Suprapubic skin (tissue), 4 donors: ENCODE measurements at places on chromosomes 7 and 10.
A peak's percentile ranks its signal among the peaks of the same experiment; 100 is the strongest.

DNA sequence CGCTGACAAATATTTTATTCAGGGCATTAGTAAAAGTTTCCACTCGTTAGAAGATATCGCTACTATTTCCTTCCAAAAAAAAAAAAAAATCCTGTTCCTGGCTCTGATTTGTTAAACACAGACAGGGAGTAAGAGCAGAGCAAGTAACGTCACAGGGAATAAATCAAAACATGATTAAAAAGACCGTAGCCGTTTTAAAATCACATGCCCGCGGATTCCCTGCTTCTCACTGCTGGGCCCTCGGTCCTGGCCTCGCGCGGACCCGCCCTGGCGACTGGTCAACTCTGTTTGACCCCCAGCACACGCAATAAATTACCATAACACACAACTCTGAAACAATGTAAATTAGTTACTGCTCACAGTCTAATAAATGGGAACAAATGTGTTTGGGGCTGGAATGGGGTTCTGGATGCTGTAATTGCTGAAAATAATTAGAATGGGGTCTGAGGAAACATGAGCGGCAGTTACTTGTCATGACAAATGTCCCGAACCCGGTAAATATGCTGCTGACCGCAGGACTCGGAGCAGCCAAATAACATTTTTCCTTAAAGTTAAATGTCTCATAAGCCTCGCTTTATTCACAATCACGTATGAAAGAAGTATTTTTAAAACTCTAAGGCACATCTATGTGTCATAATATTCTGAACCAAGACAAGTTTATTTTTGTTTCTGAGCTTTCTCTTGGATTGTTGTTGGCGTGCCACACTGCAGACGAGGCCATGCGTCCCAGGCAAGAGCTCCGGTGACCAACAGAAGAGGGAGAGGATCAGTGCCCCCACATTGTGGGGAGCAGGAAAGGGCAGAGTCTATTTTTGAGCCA, 17.9 kb downstream of the EBF3 start:
- peaks cover 4% of the 10 kb centered on the region for H3K27me3 ChIP-seq
- no peak overlapping the region for H3K4me3 ChIP-seq
- H3K36me3 ChIP-seq = no peaks in the 10 kb centered on the region

DNA sequence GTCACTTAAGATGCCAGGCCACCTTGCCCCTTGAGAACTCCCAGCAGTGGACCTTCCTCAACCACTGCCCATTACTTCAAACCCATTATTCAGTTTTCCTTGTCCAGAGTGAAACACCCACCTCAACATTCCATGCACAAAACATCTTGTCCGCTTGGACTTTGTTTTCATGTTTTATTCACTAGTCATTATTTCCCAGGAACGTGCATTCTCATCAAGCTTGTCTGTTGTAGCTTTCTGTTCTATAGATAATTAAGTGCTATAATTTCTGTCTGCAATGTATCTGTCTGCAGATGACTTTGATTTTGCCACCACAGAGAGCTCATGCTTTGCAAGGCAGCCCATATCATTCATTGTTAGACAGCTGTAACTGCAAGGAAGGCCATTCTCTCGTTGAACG, 117.4 kb downstream of the RAB18 start:
- no peak overlapping the region for H3K4me3 ChIP-seq
- H3K27ac ChIP-seq = peak overlapping the region; percentile 58
- H3K4me1 ChIP-seq = peaks cover 34% of the 10 kb centered on the region

DNA sequence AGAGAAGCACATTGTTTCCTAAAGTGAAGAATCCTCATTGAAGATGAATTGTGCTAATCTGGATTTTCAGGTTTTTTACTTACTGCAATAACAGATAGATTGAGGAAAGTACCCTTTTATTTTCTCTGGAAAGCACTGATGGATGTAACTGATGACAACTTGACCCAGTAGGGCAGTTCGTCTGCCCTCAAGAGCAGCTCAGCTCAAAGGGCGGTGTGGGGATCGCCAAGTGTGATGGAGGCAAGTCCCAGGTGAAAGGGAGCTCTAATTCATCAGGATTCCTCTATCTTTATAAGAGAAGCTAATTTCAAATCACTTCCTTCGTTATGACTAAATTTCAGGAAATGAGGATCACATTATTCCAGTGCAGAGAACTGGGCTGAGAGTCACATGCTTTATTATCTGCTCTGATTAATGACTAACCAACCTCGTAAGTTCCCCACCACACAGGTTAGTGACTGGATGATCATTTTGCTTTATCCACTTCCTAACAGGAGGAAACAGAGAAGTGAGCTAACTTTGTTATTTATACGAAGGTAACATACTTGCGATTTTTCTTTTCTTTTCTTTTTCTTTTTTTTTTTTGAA, 98.8 kb downstream of the PFKFB3 start:
- H3K4me3 ChIP-seq = no peak overlapping the region
- peaks cover 36% of the 10 kb centered on the region for H3K4me1 ChIP-seq
- H3K27ac ChIP-seq = no peak overlapping the region
- no peaks in the 10 kb centered on the region for H3K36me3 ChIP-seq
- DNase-seq = no peak

DNA sequence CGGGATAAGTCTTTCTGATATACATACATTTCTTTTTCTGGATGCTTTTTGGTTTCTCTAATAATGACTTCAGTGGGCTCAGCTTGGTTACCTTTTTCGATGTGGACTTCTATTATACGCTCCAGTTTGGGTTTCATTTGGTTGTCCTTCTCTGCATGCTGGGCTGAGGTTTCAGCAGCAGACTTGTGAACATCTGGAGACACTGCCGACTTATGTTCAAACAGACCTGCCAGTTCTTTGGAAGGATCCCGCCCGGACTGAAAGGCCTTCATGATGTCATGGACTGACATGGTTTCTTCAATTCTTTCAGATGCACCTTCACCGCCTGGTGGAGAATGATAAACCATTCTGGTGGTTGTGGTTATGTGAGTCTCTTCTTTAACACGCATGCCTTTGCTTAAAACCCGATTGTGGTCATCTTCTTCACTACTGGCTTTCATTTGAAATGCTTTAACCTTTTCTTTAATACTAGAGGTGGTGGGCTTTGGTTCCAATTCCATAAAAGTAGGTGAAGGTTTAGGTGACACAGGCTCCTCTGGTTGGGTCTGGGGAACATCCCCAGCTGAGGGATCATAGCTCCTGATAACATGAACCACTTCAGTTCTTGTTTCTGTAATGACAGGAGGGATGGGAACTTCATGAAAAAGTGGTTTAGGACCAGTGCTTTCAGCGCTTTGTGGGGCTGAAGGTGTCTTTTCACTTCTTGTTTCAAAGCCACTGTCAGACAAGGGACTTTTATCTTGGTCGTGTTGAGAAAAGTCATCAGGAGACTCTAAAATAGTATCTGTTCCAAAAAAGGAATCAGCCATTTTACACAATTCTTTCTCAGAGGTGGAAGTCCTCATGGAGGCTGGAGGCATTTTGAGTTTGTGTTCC, 167.7 kb upstream of the CCDC6 start:
- H3K36me3 ChIP-seq = peaks cover 7% of the 10 kb centered on the region
- H3K27ac ChIP-seq = no peak overlapping the region
- no peak for DNase-seq
- H3K27me3 ChIP-seq = no peaks in the 10 kb centered on the region

GRCh38 chr10:63057509-63057908, 75.6 kb upstream of the NRBF2 start:
- no peaks in the 10 kb centered on the region for H3K36me3 ChIP-seq
- H3K4me1 ChIP-seq = no peaks in the 10 kb centered on the region
- H3K4me3 ChIP-seq = no peak overlapping the region

GRCh38 chr7:39749717-39750116, 126.3 kb downstream of the RALA start:
- no peak overlapping the region for H3K4me3 ChIP-seq
- H3K4me1 ChIP-seq = peaks cover 5% of the 10 kb centered on the region
- no peak for DNase-seq
- no peaks in the 10 kb centered on the region for H3K36me3 ChIP-seq
- no peaks in the 10 kb centered on the region for H3K27me3 ChIP-seq
- no peak overlapping the region for H3K27ac ChIP-seq
